ENCODE measurements at places on chromosomes 3 and 15.

DNA sequence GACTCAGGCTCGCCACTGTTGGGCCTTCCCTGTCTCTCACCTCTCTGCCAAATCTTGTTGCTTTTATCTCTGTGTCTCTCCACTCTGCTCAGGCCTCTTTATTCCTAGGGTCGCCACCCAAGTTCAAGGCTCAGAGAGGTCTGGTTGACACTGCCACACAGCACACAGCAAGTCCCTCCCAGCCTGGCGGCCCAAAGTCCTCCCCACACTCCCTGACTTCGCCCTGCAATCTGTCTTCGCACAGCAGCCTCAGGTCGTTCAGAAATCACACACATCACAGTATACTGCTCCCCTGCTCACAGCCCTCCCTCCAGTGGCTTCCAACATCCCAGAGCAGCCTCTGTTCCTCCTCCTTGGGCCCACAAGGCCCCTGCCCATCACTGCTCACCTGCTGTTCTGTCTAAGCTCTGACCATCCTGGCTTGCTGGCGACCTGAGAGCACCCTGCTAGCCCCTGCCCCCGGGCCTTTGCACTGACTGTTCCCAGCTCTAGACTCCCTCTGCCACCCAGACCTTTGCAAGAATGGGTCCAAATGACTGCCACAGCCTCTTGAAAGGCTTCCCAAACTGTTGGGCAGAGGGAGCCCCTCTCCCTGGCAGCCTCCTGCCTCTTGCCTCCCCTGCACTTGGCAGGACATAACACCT lies 48.4 kb downstream of the MGLL start:
- no peak for DNase-seq

DNA sequence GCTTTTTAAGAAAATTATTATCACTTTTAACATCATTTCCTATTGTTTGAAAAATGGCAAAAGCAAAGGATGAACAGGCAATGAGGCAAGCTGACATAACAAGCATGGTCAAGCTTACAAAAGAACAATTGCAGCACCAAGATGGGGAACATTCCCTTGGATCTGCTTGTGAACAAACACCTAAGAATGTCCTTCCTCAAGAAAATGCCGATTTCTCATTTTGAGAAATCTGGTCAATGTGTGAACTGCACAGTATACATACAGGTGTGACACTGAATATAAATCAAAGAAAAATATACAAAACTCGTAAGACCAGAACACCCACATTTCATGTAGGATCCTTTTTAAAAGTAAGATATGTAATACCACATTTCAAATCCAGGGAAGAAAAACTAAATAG lies 58.9 kb downstream of the LRRFIP2 start:
- DNase-seq: no peak

GRCh38 chr3:169668957-169669741 lies 5.6 kb upstream of the MECOM start:
- peak; percentile 28 for DNase-seq

GRCh38 chr3:140902791-140903190 lies 38.8 kb upstream of the SLC25A36 start:
- no peak for DNase-seq

- no peak for DNase-seq
Measured at GRCh38 chr3:115255197-115255585, 108.1 kb upstream of the ZBTB20 start.

GRCh38 chr15:87135109-87135508 lies 1055.4 kb downstream of the AGBL1 start:
- no peak for DNase-seq

DNA sequence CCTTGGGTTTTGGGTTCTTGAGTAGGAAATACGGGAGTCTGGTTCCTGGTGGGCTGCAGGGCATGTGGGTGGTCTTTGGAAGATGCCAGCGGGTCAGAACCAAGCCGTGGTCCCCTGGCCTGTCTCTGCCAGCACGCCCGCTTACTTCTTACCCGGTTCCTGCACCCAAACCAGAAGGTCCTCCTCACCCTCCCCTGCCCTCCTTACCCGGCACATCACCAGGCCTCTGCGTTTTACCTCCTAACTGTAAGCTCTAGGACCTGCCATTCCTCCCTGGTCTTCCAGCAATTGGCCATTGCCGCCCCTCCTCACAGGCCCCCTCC lies 184.0 kb downstream of the FEZF2 start:
- no peak for DNase-seq

GRCh38 chr3:168002786-168003368 lies 92.8 kb downstream of the GOLIM4 start:
- DNase-seq: no peak

DNA sequence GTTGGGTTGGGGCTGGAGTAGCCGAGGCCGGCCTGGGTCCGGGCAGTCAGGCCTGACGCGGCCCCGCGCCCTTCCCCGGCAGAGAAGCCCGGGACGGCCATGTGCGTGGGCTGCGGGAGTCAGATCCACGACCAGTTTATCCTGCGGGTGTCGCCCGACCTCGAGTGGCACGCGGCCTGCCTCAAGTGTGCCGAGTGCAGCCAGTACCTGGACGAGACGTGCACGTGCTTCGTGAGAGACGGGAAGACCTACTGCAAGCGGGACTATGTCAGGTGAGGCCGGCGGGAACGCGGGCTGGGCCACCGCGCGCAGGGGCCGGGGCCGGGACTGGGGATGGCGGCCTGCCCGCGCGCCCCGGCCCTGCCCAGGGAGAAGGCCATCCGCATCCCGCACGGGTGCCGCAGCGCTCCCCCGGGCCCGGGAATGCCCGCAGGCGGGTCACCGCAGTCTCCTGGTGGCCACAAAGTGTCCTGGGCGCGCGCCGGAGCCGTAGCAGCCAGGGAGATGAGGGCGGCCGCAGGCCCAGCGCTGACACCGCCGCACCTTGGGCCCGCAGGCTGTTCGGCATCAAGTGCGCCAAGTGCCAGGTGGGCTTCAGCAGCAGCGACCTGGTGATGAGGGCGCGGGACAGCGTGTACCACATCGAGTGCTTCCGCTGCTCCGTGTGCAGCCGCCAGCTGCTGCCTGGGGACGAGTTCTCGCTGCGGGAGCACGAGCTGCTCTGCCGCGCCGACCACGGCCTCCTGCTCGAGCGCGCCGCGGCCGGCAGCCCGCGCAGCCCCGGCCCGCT lies 1.3 kb downstream of the ISL2 start:
- no peak for DNase-seq

- DNase-seq: no peak
Measured at GRCh38 chr3:161415506-161416231, 44.4 kb upstream of the SPTSSB start.

DNA sequence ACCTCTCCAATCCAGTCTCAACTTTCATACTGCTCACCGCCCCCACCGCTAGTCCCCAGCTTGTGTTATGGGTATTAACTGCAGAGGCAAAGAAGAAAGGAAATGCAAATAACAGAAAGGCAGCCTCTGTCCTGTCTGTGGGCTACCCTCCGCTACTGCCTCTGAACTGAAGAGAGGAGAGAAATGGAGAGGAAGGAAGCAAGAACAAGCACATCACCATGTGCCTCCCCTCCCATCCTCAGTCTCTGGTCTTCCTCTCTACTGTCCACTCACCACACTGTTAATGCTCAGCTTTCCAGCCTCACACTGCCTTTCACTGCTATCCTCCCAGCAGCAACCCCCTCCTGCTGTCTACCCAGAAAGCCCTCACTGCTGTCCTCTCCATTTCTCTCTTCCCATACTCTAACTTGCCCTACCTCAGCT lies 139.0 kb upstream of the SLC2A2 start:
- no peak for DNase-seq

DNA sequence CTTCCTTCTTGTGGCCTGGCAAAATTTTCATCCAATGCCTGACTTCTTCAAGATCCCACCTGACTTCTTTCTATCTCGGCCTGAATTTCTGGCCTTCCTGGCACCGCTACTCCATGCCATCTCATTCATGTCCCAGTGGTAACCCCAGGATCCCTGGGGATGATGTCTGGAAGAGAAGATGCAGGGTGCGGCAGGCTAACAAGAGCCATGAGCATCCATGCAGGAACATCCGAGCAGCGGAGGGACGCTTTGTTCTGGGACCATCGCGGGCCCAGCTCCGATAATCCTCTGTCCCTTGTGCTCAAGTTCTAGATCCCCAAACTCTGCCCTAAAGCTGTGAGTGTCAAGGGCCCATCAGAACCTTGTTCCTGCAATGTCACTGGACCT lies 10.9 kb downstream of the MYL3 start:
- DNase-seq: no peak

- no peak for DNase-seq
Measured at GRCh38 chr3:43366481-43366880, 80.1 kb downstream of the SNRK start.

DNA sequence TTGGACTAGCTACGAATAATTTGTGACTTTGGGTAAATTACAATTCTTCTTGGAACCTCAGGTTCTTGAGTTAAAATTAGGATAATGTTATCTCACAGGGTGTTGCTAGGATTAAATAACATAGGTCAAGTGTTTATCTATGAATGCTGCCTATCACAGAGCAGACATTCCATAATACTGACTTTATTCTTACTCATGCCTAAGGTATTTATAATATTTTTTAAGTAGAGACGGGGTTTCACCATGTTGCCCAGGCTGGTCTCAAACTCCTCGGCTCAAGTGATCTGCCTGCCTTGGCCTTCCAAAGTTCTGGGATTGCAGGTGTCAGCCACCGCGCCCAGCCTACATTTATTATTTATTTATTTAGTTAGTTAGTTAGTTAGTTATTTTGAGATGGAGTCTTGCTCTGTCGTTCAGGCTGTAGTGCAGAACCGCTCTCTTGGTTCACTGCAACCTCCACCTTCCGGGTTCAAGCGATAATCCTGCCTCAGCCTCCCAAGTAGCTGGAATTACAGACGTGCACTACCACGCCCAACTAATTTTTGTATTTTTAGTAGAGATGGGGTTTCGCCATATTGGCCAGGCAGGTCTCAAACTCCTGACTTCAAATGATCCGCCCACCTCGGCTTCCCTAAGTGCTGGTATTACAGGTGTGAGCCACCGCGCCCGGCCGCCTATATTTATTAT lies 741 bp upstream of the ZNF106 start:
- no peak for DNase-seq

- DNase-seq: no peak
Measured at GRCh38 chr15:43941555-43941954, 114.8 kb downstream of the WDR76 start.

GRCh38 chr3:4949659-4950058 lies 29.6 kb upstream of the BHLHE40 start:
- no peak for DNase-seq

- DNase-seq: peak; percentile 21
Measured at GRCh38 chr3:160400702-160401150, 1.3 kb downstream of the SMC4 start.

GRCh38 chr3:54038391-54038790 lies 84.0 kb upstream of the CACNA2D3 start:
- no peak for DNase-seq

GRCh38 chr3:37819591-37819990 lies 42.1 kb upstream of the CTDSPL start:
- no peak for DNase-seq

DNA sequence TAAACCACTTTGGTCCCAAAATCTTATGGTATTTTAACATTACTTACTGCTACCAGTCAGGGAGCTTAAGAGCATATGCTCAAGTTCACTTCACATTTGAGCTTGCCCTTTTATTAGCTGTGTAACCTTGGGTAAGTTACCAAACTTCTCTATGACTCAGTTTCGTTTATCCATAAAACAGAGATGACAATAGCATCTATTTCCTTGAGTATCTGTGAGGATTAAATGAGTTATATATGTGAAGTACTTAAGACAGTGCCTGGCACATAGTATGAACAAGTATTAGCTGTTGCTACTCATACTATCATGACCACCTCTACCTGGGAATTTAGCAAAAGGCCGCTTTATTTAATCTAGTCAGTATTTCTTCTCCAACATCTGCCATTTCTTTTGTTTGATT lies 5.9 kb downstream of the ATOSA start:
- DNase-seq: no peak

DNA sequence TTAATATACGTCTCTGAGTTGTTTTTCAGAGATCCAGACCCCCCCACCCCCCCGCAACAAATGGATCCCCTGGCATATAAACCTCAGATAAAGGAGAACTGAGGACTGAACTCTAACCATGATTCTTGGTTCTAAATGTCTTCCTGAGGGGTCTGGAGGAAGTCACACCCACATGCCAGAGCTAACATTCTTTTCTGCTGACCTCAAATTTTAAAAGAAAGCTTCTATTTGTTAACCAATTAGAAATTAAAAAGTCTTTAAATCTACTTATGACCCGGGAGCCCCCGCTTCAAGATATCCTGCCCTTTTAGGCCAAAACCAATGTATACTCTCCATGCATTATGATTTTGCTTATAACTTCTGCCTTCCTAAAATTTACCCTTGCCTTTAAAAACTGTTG lies 188.3 kb downstream of the ECT2 start:
- no peak for DNase-seq

DNA sequence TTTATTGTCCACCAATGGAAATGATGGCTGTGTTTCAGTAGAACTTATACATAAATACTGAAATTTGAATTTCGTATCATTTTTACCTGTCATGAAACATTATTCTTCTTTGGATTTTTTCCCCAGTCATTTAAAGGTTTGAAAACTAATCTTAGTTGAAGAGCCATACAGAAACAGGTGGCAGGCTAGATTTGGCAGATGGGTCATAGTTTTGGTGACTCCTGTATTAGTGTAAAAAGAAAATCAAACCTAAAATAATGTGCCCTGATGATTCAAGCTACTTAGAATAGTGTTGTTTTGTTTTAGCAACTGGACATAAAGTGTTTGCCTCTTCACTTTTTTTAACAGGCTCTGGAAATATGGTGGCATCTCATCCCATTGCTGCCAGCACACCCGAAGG lies 68.9 kb downstream of the SIDT1 start:
- no peak for DNase-seq

GRCh38 chr3:123700791-123701722 lies 116.2 kb upstream of the HACD2 start:
- no peak for DNase-seq

GRCh38 chr3:31661993-31662670 lies 129.4 kb downstream of the STT3B start:
- DNase-seq: no peak

DNA sequence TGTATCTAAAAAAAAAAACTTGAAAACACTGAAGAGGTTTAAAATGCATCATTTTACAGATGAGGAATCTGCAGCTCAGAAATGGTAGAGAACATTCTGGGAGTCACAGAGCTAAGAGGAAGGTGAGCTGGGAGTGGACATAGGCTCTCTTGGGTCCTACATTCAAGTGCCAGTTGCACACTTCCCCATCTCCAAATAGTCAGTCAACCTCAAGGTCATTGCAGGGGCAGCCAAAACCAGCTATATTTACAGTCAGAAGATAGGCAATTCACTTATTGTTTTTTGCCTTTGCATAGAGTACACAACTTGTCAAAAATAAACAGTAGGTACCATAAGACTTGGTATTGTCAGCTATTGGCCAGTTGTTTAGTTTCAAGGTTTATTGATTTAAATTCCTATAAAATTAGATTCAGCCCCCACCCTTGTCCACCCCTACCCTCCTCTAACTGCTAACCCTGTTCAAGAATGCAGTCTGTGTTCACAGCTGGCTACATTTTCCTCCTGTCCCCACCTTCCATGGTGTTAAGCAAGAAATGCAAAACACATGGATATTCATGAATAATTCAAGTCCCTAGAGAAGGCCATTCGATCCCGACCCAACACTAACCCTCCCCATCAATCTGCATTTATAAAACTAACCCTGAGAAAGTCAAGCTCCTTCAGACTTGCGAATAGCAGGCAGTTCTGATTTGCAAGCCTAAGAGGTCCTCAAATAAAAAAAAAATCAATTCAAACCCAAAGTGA lies 567.0 kb upstream of the MCTP2 start:
- no peak for DNase-seq

GRCh38 chr15:53197426-53197839 lies 407.3 kb upstream of the ONECUT1 start:
- DNase-seq: peak; percentile 6
